Right ventricle myocardium superior (tissue), 1 donor: ENCODE measurements at places on chromosomes 6 and 20.

DNA sequence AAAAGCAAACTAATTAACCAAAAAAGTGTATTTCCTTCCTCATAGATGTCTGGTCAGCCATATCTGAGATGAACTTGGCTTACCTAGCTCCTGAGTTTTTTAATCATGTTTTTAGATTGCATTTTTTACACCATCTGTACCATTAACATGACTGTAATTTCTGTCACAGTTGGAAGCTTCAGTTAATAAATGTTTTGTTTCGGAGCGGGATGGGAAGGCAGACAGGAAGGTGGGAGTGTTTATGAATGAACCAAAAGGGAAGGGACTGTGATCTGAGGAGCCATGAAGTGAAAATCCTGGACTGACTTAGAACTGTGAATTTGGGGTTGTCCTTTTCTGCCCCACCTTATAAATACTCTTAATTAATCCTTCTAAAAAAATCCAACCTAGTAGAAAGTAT lies 445.6 kb upstream of the SOX4 start:
- no peak for DNase-seq

DNA sequence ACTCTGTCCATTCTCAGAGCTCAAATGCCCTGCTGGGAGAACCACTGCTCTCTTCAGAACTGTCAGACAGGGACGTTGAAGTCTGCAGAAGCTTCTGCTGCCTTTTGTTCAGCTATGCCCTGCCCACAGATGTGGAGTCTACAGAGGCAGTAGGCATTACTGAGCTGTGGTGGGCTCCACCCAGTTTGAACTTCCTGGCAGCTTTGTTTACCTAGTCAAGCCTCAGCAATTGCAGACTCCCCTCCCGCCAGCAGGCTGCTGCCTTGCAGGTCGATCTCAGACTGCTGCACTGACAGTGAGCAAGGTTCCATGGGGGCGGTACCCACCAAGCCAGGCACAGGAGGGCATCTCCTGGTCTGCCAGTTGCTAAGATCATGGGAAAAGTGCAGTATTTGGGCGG lies 21.8 kb upstream of the UFL1 start:
- DNase-seq: no peak

- DNase-seq: peak; percentile 41
These were observed 64.5 kb downstream of the CTNNBL1 start for GRCh38 chr20:37758332-37758731.

GRCh38 chr6:30042476-30042875 lies 18.6 kb upstream of the POLR1H start:
- no peak for DNase-seq

DNA sequence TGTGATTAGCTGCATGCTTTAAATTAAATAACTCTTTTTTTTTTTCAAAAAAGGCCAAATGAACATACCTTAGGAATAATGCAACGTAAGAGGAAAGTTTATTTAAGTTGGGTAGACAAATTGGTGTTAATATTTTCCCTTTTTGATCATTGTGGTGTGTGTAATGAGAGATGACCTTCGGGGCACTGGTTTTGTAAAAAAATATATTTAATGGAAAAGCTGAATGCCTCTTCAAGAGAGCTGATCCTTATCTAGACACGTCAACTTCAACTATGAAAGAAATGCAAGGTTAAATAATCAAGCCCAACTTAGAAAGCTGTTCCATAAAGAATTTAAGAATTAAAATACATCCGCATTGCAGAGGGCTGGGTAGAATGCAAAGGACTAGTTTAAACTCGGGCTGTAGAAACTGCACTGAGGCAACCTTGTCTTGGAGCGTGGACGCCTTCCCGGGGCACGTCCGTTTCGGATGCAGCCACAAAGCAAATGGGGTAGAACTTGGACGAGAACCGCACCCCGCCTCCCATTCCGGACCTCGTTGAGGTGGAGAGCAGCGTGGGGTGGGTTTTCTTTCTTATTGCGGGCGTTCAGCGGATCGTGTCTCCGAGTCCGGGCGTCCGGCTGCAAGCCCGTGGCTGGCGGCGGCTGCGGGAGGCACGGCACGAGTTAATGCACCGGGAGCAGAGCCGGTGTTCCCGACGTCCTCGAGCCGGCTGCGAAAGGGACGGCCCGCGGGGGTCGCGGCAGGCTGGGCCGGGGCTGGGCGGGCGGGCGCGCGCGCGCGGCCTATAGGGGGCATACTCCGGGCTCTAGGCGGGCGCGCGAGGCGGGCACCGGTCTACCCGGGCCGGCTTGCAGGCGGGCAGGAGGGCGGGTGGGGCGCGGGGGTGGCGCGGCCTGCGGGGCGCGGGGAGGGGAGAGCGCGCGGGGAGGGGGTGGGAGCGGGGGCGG lies 1.9 kb downstream of the JARID2 start:
- DNase-seq: peak; percentile 74

DNA sequence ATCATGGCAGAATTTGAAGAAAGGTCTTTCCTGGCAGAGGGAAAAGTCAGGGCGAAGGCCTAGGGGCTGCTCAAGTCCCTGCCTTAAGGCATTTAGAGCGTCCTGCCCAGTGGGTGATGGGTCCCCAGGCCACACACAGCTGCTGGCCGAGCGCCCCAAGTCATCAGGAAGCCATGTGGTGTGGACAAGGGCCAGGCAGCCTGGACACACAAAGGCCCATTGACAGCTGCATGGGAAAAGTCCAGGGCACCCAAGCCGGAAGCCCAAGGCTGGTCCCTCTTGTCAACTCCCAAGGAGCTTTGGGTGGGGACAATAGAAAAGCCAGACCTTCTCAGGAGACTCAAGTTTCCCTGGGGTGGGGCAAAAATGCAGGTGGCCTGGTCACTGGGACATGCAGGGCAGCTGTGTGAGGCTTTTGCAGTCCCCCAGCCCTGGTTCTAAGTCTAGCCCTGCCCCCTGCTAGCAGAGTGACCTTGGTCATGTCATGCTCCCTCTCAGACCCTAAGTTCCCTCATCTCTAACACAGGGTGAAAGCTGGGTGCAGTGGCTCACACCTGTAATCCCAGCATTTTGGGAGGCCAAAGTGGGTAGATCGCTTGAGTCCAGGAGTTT lies 44.3 kb upstream of the PTGIS start:
- DNase-seq: peak; percentile 79

GRCh38 chr20:23150304-23151007 lies 64.3 kb upstream of the CD93 start:
- DNase-seq: no peak

GRCh38 chr20:914727-915498 lies 1.2 kb downstream of the ANGPT4 start:
- DNase-seq: no peak

DNA sequence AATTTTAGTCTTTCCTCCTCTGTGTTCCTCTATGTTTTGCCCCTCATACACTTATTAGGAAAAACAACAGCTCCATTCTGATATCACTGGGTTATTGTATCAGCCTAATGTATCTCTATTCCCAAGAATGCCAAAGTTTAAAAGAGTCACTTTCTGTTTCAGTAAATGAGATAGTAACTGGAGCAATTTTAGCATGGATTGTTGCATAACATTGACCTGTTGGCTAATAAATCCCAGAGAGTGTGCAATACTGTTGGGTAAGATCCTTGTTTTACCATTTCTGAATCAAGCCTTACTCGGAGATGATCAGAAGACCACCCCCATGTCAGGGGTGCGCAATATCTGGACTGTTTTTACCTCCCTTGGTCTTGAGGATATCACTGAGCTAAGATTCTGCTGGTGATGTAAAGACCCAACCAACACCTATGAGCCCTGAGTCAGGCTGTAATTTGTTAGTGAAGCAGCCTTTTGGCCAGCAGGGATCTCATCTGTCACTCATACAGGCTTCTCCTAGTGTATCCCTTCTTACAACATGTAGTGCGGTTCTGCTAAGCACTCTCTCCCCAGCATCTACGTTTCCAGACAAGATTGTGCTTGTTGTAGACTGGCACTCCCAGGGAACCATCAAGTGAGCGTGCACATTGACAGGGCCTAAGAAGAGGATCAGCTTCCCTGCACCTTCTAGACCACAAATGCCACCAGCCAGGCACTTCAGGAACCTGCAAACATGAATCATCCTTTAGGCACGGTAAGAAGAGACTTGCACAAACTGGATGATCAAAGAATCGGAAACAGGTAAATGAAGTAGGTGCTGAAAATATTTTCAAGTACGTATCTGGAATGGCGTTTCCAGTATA lies 11.5 kb upstream of the IPCEF1 start:
- DNase-seq: no peak

DNA sequence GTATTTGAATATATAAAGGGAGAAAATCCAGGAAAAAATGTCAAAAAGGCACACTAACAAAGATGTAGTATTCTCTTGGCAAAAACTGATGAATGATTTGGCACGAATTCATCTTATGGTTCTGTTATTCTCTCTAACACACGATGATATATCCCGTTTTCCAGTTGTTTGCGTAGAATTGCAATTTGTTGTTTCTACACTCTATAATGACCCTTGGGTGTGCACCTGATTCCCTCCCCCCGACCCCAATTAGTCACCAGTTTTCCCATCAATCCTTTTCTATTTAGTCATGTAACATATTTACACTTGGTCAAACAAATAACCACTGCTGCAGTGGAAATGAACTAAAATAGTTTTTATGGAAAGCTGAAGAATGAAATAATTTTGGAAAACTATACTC lies 1.5 kb upstream of the ARID1B start:
- no peak for DNase-seq

- DNase-seq: no peak
These were observed 100.2 kb downstream of the FIG4 start for GRCh38 chr6:109791301-109791700.

GRCh38 chr20:59253779-59254319 lies 46.6 kb upstream of the EDN3 start:
- DNase-seq: no peak

GRCh38 chr6:122715725-122716124 lies 63.8 kb upstream of the FABP7 start:
- no peak for DNase-seq

DNA sequence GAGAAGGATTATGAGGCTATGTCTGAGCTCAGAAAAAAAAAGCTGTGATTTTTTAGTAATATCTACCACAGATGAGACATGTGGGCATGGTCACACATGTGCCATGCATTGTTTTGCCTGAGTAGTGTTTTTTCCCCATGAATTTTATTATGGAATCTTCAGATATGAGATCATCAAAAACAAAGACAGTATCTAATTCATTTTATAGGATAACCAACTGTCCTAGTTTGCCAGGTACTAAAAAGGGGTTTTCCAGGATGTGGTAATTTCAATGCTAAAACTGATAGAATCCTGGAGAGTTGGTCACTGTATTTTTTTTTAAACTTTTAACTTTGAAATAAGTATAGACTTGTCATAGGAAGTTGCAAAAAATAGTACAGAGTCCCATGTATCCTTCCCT lies 127.4 kb upstream of the MAP3K7 start:
- DNase-seq: no peak

DNA sequence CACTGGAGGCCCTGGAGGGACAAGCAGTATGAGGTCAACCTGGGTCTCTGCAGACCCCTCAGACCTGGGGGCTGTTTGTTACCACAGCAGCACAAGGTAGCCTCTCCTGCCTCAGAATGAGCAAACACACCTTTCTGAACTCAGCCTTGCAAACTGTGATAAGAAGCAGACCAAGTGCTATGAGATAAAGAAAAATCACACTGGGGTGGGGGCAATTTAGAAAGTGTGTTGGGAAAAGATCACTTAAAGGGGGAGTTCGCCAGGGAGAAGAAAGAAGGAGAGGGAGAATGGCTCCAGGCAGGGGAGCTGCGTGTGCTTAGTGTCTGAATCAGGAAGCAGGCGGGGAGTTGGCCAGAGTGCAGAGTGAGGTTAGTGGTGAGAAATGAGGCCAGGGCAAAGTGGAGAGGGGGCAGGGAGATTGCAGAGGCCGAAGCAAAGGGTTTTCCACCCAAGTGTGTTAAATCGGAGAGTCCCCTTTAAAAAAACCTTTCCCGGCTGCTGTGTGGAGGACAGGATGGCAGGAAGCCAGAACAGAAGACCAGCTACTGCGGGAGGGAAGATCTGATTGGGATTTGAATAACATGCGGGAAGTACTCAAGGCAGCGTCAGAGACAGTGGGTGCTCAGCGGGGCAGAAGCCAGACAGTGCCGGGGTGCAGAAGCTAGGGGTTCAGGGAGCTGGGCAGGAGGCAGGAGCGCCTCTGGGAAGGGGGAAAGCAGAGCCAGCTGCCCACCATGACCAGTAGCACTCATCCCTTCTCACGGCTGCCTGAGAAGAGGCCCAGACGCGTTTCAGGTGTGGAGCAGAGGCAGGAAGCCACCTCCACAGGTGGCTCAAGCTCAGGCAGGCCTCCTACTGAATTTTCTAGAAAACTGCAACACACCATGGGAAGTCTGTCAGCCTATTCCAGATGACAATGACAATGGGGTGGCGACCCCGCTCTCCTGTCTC lies 9.0 kb downstream of the ADA start:
- DNase-seq: peak; percentile 86

- DNase-seq: peak; percentile 18
These were observed 65.5 kb downstream of the YTHDF1 start for GRCh38 chr20:63150391-63150898.

DNA sequence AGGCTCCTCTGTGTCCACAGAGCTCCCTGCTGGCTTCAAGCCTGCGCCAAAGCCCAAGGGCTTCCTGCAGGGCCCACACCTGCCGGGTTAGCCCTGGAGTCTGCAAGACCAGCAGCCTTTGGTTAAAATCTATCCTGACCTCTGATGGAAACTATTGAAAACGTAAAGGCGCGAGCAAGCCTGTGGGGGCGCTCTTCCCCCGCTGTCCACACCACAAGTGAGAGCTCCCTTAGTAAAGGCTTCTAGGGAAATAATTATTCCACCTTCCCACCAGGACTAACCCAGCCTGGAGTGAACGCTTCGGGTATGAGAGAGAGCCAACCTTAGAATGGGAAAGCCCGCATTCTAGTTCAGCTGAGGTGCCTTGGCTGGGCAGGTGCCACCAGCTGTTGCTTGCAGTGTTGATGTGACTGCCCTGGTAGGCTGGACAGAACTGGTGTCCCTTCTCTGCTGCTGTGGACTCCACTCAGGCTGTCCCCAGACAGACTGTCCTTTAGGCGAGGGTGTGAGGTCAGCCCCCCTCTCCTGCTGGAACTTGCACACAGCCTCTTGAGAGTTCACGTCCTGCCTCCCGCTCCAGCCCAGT lies 68.7 kb downstream of the SYTL3 start:
- DNase-seq: no peak

GRCh38 chr20:62328684-62329388 lies 26.0 kb downstream of the ADRM1 start:
- no peak for DNase-seq

- no peak for DNase-seq
These were observed 72.7 kb downstream of the LY86 start for GRCh38 chr6:6661191-6661590.

- DNase-seq: no peak
These were observed 79.5 kb upstream of the RALGAPA2 start for GRCh38 chr20:20791664-20792568.

GRCh38 chr20:8764344-8764962 lies 304.4 kb upstream of the PLCB4 start:
- DNase-seq: no peak
